ENCODE measurements at places on chromosomes 3 and 15. TPM values are rescaled to one million over a fixed set of nuclear protein-coding genes. Genes with fewer than 3 reads are reported as not detected.

GRCh38 chr15:40891810-40892446, 2.3 kb upstream of the VPS18 start:
- DNase-seq: no peak

DNA sequence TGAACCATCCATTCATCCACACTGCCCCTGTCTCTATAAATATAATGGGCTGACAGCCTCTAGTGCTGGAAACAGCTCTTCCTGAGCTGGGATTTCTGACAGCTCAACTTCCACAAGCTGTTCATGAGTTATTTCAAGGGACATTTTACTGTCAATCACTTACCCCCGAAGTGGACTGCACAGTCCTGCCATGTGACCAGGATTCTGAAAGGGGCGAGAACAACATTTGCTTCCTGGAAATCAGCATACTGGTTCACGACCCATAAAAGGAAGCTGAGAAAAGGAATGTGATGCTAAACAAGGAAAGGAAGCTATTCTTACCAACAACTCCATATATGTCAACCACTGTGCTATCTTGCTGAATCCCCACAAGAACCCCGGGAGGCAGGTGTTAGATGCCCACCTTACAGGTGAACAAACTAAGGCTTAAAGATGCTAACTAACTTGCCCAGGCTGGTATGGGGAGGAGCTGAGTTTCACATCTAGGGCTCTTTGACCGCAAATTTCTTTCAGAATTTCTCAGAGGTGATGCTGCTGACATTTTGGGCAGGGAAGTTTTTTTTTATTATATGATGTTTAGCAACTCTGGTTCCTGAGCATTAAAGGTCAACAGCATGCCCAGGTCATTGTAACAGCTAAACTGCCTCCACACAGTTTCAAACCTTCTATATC, 16.5 kb upstream of the REC114 start:
- DNase-seq: no peak

- no peak for DNase-seq
Measured at GRCh38 chr3:159200176-159200575, 398.3 kb downstream of the MFSD1 start.

DNA sequence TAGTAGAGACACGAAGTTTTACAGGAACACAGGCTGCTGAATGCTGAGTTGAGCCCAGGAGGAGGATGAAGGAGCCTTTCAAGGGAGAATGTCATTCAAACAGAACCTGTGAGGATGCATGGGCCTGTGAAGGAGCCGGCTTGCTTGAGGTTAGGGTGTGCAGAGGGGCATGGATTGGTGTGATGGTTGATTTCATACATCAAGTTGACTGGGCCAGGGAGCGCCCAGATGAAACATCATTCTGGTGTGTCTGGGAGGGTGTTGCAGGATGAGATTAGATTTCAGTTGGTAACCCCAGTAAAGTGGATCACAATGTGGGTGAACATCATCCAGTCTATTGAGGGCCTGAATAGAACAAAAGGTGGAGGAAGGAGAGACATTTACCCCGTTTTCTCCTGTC, 243.6 kb downstream of the EDEM1 start:
- DNase-seq: no peak

- no peak for DNase-seq
Measured at GRCh38 chr15:89101302-89102193, 13.3 kb downstream of the ABHD2 start.

GRCh38 chr3:108897883-108898282, 55.8 kb downstream of the GUCA1C start:
- no peak for DNase-seq

Gene GOLGA8F
- total RNA-seq: not detected

Gene TEX55
- total RNA-seq: not detected

Gene SLC15A2
- 1.5 TPM for total RNA-seq

Gene UMPS
- 88.6 TPM for total RNA-seq

All from activated naive CD8-positive, alpha-beta T cell treated with anti-CD3 and anti-CD28 coated beads for 36 hours (primary cell).